ENCODE measurements at places on chromosomes 11 and 22.

DNA sequence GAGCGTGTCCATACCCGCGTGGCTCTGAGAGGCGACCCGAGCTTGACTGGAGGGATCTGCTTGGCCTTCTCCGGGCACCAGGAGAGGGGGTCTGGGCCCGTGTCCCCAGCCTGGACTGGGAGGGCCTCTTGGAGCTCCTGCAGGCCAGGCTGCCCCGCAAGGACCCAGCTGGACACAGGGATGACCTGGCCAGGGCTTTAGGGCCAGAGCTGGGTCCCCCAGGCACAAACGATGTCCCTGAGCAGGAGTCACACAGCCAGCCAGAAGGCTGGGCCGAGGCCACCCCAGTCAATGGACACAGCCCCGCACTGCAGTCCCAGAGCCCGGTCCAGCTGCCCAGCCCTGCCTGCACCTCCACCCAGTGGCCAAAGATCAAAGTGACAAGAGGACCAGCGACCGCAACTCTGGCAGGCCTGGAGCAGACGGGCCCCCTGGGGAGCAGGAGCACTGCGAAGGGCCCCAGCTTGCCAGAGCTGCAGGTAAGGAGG, 38.2 kb downstream of the TRIOBP start:
- no peak for DNase-seq

GRCh38 chr11:64971421-64972233, at the start of gene MAJIN:
TSS of gene MAJIN (minus strand) at chr11:64972108. CDS start at chr11:64959405, 12,703 bp downstream.
- no peak for DNase-seq

DNA sequence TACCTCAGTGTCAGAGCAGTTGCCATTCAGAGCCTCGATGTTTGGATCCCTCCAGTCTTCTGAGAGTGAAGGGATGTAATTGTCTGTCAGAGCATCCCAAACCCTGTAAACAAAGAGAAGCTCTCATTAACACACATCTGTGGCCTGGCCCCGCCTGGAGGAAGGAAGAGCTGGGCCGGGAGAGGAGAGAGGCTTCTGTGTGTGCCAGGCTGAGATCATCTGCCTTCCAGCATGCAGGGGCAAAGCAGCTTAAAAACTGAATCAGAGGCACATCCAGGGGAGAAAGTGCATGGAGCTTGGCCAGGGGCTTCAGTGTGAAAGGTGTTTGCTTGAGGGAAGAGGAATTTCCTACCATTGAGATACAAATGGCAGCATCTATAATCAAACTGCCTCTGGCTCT, 14.5 kb downstream of the FEZ1 start:
- DNase-seq: no peak

DNA sequence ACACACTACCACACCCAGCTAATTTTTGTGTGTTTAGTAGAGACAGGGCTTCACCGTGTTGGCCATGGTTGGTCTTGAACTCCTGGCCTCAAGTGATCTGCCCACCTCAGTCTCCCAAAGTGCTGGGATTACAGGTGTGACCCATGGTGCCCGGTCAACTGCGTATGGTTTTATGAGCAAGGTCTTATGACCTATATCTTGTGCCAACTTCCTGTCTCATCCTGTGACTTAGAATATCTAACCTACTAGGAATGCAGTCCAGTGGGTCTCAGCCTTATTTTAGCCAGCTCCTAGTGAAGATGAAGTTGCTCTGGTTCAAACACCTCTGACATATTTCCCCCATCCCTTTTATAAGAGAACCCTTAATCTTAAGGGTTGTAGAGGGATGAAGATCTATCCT, 66.1 kb upstream of the OR5AN1 start:
- no peak for DNase-seq

DNA sequence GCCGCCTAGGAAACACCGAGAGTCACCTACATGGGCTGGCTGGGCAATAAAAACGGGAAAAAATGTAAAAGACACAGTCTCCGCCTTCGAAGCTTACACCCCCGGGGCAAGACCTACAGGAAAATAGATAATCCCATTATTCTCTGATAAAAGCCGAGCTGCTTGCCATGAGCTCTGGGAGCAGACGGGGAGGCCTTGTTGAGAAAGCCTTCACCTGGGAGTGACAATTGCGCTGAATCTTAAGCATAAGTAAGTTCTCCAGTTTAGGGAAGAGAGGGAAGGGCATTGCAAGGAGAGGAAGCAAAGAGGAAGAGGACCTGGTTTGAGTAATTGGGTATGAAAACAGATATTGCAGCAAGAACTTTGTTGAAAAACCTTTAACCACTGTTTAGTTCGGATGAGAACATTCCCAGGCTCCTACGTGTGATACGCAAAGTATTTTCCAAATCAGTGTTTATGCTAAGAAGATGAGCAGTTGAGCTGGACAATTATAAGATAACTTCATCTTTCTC, 813 bp upstream of the BTBD10 start:
- DNase-seq: no peak

DNA sequence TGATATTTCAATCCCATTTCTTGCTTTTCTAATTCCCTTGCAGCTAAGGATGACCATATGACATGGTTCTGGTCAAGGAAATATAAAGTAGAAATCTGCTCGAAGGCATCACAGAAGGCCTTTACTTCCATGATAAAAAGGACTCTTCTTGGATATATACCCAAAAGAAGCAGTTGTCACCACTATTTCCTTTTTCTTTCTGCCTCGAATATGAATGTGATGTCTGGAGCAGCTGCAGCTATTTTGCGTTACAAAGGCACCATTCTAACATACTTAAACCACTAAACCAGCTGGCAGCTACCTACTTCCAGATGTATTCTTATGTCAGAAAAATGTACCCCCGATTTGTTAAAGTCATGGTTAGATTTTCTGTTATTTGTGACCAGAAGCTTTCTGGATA, 18.9 kb downstream of the EXPH5 start:
- DNase-seq: no peak

GRCh38 chr11:94793822-94794221, 25.7 kb downstream of the AMOTL1 start:
- no peak for DNase-seq

GRCh38 chr11:79312617-79313529, 128.0 kb downstream of the TENM4 start:
- no peak for DNase-seq

- DNase-seq: no peak
Measured at GRCh38 chr22:43555561-43556515, 144.0 kb downstream of the MPPED1 start.

DNA sequence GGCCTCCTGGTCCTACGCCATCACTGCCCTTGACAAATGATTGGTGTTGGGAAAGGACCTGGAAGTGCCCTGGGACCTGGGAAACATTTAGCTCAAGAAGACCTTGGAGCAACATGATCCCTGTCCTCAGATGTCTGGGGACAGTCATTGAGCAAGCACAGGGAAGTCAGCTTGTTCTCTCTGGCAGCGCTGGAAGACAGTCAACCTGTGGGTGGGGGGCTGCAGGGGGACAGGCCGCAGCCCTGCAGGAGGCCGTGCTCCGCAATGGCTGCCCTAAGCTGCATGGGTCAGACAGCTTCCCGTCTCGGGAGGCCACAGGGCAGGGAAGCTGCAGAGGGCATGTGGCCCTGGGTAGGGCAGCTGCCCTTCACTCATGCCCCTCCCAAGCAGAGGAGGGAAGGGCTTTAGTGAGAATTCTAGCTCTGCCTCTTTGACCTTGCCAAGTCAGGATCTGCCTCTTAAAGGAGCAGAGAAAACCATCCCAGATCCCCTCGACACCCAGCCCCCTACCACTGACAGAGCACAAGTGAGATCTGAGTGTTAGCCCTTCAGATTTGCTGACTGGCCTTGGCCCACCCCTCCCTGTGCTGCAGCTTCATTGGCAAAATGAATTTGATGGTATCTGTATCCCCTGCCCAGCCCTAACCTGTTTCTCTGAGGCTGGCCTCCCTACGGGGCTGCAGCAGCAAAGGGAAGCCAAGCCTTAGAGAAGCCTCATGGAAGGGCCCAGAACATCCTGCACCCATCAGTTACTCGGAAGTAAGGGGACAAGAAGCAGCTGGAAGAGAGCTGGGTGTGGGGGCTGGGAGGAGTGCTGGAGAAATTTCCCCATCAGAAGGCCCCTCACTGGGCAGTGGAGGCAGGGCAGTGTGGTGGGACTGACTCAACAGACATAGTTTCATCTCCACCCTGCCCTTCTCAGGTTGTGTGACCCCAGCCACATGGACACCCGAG, 6.2 kb upstream of the SREBF2 start:
- DNase-seq: no peak

- DNase-seq: no peak
Measured at GRCh38 chr11:112381578-112381977, 120.9 kb upstream of the PLET1 start.

GRCh38 chr11:116732271-116733042, 40.3 kb downstream of the BUD13 start:
- DNase-seq: peak; percentile 41

DNA sequence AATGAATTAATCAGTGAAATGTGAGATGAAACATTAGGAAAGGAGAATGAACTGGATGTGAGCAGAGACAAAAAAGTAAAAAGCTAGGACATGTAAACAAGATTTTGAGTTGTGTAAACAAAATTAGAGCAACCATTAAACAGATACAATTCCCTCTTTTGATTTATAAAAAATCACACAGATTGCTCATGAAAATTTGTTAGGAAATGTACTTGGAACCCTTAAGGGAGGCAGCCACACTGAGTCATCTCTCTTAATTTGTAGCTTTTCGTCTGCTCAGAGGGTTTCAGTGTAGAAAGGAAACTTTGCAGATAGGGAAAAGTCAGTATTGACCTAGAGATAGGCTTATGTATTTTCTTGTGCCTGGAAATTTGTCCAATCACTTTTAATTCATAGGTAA, 49.6 kb upstream of the ME3 start:
- DNase-seq: no peak

Data from Jurkat, Clone E6-1 (cell line).